Bone marrow (tissue), 2 donors: ENCODE measurements at places on chromosomes 4 and X.

- DNase-seq: no peak
These were observed 153.1 kb downstream of the NPNT start for GRCh38 chr4:106048250-106048971.

DNA sequence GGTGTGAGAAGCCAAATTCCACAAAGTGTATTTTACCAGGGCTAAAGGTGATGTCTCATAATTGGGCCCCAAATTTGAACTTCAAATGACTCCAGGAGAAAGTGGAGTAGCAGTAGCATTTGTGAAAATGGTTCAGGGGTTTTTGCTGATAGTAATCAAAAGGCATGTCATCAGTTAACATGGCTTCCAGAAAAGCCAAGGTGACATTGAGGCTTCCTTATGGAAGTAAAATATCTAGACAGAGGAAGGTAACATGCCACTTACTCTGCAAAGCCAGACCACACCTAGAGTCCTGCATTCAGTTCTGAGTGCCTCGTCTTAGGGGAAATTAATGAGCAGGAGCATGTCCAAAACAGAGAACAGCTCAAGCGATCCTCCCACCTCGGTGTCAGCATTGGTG is 2.2 kb upstream of the RPL36A start:
- DNase-seq: no peak

GRCh38 chrX:46912603-46913491 is 626 bp downstream of the JADE3 start:
- peak; percentile 8 for DNase-seq

DNA sequence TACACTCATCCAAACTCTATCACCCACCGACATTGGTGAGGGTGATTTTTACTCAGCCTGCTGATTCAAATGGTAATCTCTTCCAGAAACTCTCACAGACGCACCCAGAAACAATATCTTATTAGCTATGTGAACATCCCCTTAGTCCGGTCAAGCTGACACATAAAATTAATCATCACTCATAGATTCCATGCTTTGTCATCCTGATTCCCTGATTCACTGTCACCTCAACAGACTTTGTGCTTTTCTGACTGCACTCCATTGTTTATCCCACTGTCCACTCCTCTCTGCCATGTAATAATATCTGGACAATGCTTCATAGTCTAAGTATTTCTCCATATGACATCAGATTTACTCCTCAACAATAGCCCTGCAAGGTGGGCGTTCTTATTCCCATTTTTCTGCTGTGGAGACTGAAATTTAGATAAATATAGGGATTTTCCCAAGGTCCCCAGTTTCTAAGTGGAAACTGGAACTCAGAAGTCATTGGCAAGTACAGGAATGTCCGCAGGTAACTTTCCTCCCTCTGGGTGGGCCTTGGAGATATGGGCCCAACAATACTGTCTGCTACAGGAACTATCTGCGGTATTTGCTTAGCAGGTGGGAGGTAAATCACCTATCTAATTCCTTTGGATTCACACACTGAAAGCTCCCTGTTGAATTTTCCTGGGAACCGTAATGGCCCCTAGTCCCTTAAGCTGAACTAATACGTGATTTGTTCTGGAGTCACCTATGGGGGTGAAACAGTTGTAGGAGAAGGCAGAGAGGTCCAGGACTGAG is 228.6 kb upstream of the BCOR start:
- no peak for DNase-seq

GRCh38 chr4:99968330-99968729 is 18.3 kb upstream of the H2AZ1 start:
- DNase-seq: no peak

- DNase-seq: no peak
These were observed 2.5 kb upstream of the DGAT2L6 start for GRCh38 chrX:70174754-70175153.

DNA sequence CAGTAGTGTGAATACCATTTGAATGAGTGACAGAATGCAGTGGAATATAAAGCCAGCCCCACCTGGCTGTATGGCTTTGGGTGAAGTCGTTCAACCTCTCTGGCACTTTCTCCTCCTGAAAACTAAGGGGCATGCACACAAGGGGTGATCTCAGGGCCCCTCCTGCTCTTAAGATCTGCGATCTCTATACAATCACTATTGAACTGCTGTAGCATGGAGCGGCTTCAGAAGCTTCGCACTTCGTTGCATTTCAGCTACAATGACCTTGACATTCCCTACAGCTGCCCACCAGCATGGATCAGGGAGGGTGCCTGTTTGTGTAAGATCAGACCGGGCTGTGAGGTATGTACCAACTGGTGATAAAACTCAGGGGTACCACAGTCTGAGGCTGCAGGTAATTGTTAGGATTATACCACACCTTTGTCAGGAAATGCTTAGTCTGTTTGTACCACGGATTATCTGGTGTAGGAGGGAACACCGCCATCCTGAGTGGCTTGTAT is 85.2 kb downstream of the AASDH start:
- DNase-seq: no peak

DNA sequence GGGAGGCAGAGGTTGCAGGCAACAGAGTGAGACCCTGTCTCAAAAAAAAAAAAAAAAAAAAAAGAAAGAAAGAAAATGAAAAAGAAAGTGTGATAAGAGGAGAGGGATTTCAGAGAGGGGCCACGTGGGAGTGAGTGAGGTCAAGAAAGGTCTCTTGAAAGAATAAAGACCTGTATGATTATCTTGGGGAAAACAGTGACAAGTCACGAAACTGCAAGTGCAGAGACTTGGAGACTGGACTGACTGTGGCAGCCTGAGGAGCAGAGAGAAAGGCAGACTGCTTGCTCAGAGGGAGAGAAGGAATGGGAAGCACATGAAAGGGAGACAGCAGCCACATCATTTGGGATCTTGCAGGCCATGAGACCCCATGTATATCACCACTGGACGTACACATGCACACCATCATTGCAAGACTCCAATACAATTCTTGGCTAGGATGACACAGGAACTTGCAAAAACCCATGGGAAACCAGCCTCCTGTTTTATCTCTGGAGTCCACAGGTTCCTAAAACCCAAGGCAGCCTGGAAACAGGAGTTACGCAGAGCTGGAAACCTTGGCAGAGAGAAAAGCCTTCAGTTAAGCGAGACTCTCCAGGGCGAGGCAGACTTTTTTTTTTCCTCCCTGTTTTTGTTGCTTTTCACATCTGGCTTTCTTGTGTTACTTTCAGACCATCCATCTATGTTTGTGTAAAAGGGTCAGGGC is 207.0 kb upstream of the TBL1X start:
- no peak for DNase-seq

- no peak for DNase-seq
These were observed 163.2 kb downstream of the HHIP start for GRCh38 chr4:144809056-144809640.

DNA sequence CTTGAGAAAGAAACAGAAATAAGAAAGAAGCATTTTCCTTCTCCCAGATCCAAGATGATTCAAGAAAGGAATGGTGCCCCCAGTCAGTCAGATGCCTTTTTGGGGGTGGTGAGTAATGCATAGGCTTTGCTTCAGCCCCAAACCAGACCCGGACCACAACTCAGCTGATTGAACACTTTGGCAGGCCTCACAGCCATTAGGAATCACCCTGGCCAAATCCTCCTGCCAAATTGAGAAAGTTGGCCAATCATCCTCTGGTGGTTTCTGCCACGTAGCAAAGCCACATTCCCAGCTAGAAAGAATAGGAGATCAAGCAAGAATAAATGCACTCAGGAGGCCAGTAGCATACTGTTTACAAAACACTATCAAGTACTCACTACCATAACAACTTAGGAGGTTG is 33.7 kb downstream of the FRMD7 start:
- no peak for DNase-seq

GRCh38 chr4:162732876-162733275 is 433.8 kb downstream of the NAF1 start:
- no peak for DNase-seq

- DNase-seq: no peak
These were observed 1381.5 kb upstream of the AGA start for GRCh38 chr4:178823673-178824295.

- peak; percentile 33 for DNase-seq
These were observed 6.7 kb upstream of the CD38 start for GRCh38 chr4:15771216-15772058.

GRCh38 chrX:122464341-122464740 is 719.7 kb upstream of the GRIA3 start:
- no peak for DNase-seq

GRCh38 chrX:103817502-103817901 is 14.6 kb downstream of the RAB9B start:
- DNase-seq: peak; percentile 4

DNA sequence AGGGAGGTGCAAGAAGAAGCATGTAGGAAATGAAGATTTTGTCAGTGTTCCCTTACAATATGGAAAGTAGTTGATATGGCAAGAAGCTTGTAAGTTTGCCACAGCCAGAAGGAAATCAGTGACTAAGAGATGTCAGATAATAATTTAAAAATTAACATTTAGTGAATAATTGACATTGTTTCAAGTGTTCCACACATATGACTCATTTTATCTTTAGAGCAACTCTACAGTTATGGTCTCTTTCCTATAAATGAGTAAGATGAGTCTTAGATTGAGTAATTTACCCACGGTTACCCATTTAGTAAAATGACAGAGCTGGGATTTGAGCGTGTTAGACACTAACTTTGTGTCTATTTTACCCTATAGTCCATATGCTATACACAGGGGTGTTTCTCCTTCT is 300.3 kb upstream of the IRS4 start:
- DNase-seq: no peak

DNA sequence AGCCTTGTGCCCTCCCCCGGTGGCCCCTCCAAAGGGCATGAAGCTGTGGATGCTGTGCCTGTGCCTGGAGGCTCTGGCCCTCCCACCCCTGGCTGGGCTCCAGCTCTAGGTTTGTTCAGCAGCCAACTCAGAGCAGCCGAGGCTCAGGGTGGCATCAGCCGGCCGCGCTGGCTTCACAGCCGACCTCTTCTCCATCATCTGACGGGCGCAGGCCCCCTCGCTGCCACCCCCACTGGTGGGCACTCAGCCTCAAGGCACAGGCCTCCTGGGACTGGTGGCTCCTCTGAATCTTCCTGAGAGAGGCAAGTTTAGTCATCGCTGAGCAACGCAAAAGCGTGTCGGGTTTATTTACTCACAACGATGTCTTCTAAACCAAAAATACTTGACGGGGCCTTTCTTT is 46.0 kb downstream of the PCGF3 start:
- DNase-seq: no peak

DNA sequence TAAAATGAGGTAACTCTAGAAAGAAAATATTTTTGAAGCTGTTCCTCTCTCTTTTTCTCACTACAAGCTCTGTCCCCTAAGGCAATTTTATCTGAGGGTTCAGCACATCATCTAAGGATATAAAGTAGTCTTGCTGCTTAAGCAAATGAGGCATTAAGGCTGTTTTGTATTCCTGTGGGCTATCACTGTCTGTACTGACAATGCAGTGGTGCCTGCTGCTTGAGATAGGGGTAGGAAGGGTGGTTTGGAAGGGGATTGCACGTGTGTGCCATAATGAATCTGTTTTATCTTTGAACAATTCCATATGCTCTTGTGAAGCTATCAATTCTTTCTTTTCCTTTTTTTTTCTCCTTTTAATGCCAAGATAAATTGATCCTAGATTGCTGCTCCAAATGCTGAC is 128.0 kb upstream of the ATOH1 start:
- DNase-seq: no peak

DNA sequence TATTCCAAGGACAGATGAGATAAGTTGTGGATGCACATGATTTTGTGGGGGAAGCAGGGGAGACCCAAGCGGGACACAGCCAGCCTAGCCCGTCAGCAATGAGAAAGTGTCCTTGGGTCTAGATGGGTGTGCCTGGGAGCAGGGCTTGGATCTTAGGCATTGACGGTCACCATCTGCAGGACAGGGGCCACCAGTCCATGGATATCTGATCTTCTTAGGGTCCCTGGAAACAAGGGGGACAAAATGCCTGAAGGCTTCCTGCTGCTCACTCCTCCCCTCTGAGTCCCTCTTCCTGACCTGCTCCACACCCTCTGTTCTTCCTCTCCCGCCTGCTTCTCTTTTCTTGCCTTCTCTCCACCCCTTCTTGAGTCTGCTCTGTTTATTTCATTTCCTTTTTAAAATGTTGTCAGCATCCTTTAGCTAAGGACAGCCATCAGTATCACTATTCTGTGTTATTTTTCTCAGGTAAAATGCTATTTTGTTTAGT is 298.4 kb downstream of the RAPGEF2 start:
- DNase-seq: no peak

DNA sequence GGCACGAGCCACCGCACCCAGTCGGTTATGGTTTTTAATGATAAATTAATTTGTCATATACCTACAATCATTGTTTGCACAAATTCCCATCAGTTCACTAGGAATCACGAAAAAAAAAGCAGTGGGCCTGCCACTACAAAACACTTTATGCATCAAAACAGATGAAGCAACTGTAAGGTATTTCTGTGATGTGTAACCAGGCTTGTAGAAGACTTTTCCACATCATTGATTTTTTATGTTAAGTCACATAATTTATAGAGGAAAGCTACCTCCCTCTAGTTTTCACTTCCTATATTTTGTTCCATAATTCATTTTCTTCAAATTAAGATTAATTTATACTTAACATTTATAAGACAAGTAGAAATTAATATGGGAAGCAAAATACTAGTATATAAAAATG is 6.7 kb upstream of the FAM200B start:
- DNase-seq: no peak
